Smooth muscle cell of trachea (primary cell): ENCODE measurements at places on chromosomes 2 and 18. TPM values are rescaled to one million over a fixed set of nuclear protein-coding genes. Genes with fewer than 3 reads are reported as not detected.

TMX3 gene
- total RNA-seq: 85.3 and 132 TPM in 2 replicates

CROCC2 gene
- 0.50 and 1.0 TPM in 2 replicates for total RNA-seq

RABL2A gene
- 6.1 and 9.9 TPM in 2 replicates for total RNA-seq

DRC1 gene
- total RNA-seq: 0.33 TPM in 1 of 2 replicates, not detected in the other

RAMP1 gene
- total RNA-seq: 0.58 and 2.6 TPM in 2 replicates

LBX2 gene
- 3.1 and 6.3 TPM in 2 replicates for total RNA-seq

MERTK gene
- 0.29 and 0.99 TPM in 2 replicates for total RNA-seq

ANKRD36B gene
- total RNA-seq: 21.2 and 35.5 TPM in 2 replicates

EIF4E2 gene
- 75.9 and 101 TPM in 2 replicates for total RNA-seq

LRP2 gene
- under 0.01 TPM in 1 of 2 replicates, not detected in the other for total RNA-seq

CCDC68 gene
- total RNA-seq: 2.6 and 4.6 TPM in 2 replicates

MAPRE3 gene
- total RNA-seq: 5.8 and 8.1 TPM in 2 replicates

SRBD1 gene
- 13.6 and 27.9 TPM in 2 replicates for total RNA-seq

RHOB gene
- total RNA-seq: 35.5 and 138 TPM in 2 replicates

FAM237A gene
- total RNA-seq: not detected in 2 replicates

NMUR1 gene
- total RNA-seq: under 0.01 and 0.17 TPM in 2 replicates

FTCDNL1 gene
- total RNA-seq: 3.3 and 4.5 TPM in 2 replicates

SLC4A5 gene
- under 0.01 and 0.44 TPM in 2 replicates for total RNA-seq

SMCHD1 gene
- total RNA-seq: 63.2 and 80.4 TPM in 2 replicates

RAB17 gene
- 0.83 TPM in 1 of 2 replicates, not detected in the other for total RNA-seq

GCKR gene
- total RNA-seq: 0.17 and 1.0 TPM in 2 replicates

SLC14A1 gene
- 62.7 and 81.0 TPM in 2 replicates for total RNA-seq

ZNF804A gene
- 1.9 and 2.3 TPM in 2 replicates for total RNA-seq

INO80C gene
- total RNA-seq: 3.5 and 3.6 TPM in 2 replicates

INPP5D gene
- total RNA-seq: 0.15 and 1.5 TPM in 2 replicates

TPRKB gene
- 8.1 and 41.6 TPM in 2 replicates for total RNA-seq

CD8B2 gene
- total RNA-seq: not detected in 2 replicates

CABLES1 gene
- total RNA-seq: 10.2 and 35.7 TPM in 2 replicates

SCN1A gene
- 0.15 and 0.33 TPM in 2 replicates for total RNA-seq

VPS4B gene
- 42.2 and 56.3 TPM in 2 replicates for total RNA-seq

ERFE gene
- total RNA-seq: 3.6 and 4.2 TPM in 2 replicates

SUCLG1 gene
- 68.1 and 83.7 TPM in 2 replicates for total RNA-seq

FAM168B gene
- total RNA-seq: 79.1 and 119 TPM in 2 replicates

ONECUT2 gene
- total RNA-seq: under 0.01 TPM in 2 replicates

L3MBTL4 gene
- total RNA-seq: under 0.01 TPM in 1 of 2 replicates, not detected in the other

UGT1A10 gene
- not detected in 2 replicates for total RNA-seq

TLX2 gene
- total RNA-seq: 0.58 and 0.83 TPM in 2 replicates

MC2R gene
- total RNA-seq: not detected in 2 replicates

ABCG5 gene
- not detected in 2 replicates for total RNA-seq

SLC4A3 gene
- total RNA-seq: 1.2 and 4.1 TPM in 2 replicates

CD28 gene
- under 0.01 TPM in 1 of 2 replicates, not detected in the other for total RNA-seq

CDH20 gene
- total RNA-seq: not detected in 2 replicates

DTNA gene
- total RNA-seq: 17.5 and 30.1 TPM in 2 replicates

STK17B gene
- total RNA-seq: 38.0 and 52.2 TPM in 2 replicates

CPO gene
- 0.17 TPM in 1 of 2 replicates, not detected in the other for total RNA-seq

LYPD6 gene
- 0.15 and 0.33 TPM in 2 replicates for total RNA-seq

TNFRSF11A gene
- total RNA-seq: 0.66 and 0.73 TPM in 2 replicates

CCDC141 gene
- total RNA-seq: under 0.01 and 0.29 TPM in 2 replicates

RSAD2 gene
- 0.44 and 0.50 TPM in 2 replicates for total RNA-seq
